ENCODE measurements at places on chromosomes 6 and 20.

GRCh38 chr6:21128601-21129000 is 464.9 kb upstream of the SOX4 start:
- DNase-seq = no peak

GRCh38 chr6:111471958-111472357 is 11.1 kb downstream of the REV3L start:
- no peak for DNase-seq

DNA sequence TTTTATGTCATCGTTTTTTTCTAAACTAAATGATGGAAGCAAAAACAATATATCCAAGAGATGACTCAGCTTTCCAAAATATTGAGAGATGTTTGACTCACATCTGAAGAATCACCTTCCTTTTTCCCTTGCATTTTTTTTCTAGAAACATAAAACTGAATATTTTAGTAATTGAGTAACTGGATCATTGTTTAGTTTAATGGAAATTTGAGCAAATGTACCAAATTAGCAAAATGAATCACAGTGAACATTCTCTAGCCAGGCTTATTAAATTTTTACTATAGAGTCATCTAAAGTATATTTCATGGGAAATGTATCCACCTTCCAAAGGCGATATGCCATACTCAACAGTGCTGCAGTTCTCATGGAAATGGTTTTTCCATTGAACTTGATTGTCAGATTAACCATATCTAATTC is 145.5 kb downstream of the TENT5A start:
- no peak for DNase-seq

- no peak for DNase-seq
Observed at GRCh38 chr6:154266560-154267099, 90.0 kb downstream of the IPCEF1 start.

GRCh38 chr6:34531580-34532201 is 24.4 kb downstream of the SPDEF start:
- no peak for DNase-seq

DNA sequence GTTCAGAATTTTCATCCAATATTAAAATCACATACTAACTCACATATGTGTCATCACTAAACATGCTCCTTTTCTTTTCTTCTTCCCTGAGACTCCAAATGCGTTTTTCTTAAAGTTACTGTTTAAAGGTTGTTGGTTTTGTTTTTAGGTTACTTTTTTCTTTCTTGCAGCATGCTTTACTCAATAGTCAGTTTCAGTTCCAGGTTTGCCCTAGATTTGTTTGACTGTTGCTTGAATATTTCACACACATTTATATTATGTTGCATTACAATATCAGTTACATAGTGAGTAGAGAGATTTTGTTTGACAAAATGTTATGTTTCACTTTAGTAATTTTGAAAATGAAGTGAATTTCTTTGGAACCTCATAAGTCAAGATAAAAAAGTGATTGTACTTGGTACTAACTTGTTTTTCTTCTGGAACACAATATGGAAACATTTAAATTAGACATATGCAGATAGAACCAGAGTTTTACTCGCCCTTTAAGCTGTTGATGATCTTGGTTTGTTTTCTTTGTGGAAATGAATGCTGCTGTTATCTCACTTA is 27.3 kb downstream of the FNDC1 start:
- no peak for DNase-seq

- DNase-seq = no peak
Observed at GRCh38 chr6:131005439-131006016, 57.5 kb downstream of the EPB41L2 start.

- DNase-seq = no peak
Observed at GRCh38 chr6:138815797-138816528, 20.1 kb downstream of the ECT2L start.

- no peak for DNase-seq
Observed at GRCh38 chr6:159969204-159969912, 476 bp downstream of the IGF2R start.

DNA sequence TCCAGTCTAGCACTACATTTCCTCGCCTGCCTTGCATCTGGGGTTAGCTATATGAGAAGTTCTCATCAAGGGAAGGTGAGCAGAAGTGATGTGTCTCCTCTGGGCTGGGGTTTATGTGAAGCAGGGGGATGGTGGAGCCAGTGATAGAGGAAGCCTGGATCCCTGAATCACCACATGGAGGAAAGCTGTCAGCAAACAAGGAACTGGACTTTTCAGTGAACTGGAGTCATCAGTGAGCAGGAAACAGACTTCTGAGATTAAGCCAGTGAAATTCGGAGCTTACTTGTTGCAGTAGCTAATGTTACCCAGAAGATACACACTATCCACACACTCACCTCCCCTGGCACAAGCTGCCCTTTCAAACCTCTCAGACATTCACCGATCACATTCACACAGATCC is 13.4 kb upstream of the TOX2 start:
- no peak for DNase-seq

DNA sequence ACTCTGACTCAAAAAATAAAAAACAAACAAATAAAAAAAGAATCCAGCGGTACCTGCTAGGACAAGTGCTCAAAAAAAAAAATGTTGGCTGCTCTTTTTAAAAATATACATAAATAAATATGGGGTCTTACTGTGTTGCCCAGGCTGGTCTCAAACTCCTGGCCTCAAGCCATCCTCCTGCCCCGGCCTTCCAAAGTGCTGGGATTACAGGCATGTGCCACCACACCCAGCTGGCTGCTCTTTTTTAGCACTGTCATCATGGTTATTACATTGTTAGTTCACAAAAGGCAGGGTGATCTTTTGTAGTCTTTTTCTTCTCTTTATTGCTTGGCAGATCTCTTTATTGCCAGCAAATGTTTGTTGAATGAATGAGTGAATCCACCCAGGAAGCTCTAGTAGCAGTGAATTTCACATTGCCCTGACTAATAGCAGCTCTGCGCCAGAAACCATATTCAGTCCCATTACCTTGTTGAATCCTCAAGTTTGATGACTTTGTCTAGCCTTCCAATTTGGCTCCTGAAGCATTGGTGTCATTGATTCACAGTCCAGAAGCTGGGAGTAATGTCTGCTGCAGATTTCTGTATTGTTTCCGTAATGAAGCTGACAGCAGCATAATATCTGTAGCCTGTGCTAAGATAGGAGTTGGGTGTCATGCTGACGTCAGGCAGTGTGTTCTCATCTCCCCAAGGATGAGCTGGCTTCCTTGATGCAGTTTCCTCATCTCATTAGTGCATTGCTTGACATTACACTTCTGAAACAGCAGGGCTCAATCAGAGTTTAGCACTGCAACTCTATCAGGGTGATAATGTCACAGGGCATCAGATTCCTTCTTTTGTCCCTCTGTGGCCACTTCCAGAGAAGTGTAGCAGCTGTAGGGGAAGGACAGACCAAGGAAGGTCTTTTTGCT is 84.9 kb upstream of the TGM3 start:
- DNase-seq = peak; percentile 44

GRCh38 chr20:21498635-21499034 is 15.2 kb downstream of the NKX2-2 start:
- DNase-seq = no peak
